ENCODE measurements at places on chromosomes 4 and X.

GRCh38 chr4:74724979-74725378 lies 69.3 kb downstream of the BTC start:
- DNase-seq: no peak

- no peak for DNase-seq
Measured at GRCh38 chr4:40192114-40193015, 4.5 kb upstream of the RHOH start.

GRCh38 chr4:149112109-149112508 lies 669.9 kb upstream of the NR3C2 start:
- DNase-seq: no peak

DNA sequence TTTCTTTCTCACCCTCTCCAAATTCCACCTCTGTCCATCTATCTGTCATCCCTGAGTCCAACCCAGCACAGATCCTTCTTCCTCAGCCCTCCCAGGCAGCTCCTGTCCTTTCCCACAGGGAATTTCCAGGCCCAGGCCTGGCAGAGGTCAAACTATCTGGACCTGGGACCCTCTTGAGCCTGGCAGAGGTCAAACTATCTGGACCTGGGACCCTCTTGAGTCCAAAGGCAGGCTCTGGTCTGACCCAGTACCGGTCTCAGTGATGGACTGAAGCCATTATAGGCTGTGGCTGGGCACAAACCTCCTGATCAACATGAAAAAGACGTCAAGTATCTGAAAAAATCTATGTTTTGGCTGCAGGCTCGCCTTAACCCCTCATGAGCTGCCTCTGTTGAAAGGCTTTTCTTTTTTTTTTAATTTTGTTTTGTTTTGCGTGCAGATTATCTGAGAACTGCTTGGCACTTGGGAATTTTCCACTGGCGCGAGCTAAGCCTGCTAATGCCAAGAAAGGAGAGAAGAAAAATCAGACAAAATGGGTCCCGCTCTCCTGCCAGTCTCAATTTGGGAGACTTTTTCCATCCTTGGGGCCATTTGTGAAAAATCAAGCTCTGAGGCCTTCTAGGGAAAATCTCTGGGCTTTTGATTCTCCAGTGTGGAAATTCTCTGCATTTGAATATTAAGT lies 31.2 kb downstream of the MSX1 start:
- DNase-seq: no peak

DNA sequence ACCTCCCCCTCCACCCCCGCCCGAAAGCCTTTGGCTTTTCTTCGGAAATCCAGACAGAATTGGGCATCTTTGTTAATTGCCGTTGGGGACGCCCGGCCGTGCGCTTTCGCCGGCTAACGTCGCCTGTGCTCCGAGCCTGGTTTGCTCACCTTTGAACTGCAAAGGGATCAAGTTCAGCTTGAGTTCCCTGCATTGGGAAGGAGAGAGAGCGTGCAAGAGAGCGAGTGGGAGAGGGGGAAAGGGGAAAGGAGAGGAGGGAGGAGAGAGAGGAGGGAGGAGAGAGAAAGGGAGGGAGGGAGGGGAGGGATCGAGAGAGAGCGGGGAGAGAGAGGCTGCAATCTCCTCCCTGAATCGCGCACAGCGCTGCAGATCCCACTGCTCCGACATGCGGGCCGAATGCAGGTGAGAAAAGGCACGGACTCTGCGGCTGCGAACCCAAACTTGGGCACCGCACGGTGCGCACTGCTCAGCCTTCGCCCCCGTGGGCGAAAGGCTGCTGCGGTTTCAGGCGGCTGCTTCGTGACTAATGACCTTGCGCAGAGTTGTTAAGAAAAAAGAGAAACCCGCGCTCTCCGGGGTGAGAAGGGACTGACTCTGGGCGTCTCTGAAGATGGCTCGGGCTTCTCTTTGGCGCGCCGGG lies at the start of gene PCDH7:
Gene PCDH7 (plus strand): TSS at position 349 of the 640 bp plus-strand sequence. CDS start 1,054 bp downstream, outside the sequence.
- DNase-seq: no peak

Measured in stimulated activated naive CD4-positive, alpha-beta T cell (primary cell).